ENCODE measurements at places on chromosomes 2 and 18.

GRCh38 chr2:108449410-108450130 lies 564 bp downstream of the GCC2 start:
- DNase-seq = no peak

- DNase-seq = no peak
These were observed 1077.1 kb upstream of the ZEB2 start for GRCh38 chr2:145597006-145597405.

GRCh38 chr18:38752430-38752829 lies 1186.8 kb upstream of the CELF4 start:
- DNase-seq = no peak

DNA sequence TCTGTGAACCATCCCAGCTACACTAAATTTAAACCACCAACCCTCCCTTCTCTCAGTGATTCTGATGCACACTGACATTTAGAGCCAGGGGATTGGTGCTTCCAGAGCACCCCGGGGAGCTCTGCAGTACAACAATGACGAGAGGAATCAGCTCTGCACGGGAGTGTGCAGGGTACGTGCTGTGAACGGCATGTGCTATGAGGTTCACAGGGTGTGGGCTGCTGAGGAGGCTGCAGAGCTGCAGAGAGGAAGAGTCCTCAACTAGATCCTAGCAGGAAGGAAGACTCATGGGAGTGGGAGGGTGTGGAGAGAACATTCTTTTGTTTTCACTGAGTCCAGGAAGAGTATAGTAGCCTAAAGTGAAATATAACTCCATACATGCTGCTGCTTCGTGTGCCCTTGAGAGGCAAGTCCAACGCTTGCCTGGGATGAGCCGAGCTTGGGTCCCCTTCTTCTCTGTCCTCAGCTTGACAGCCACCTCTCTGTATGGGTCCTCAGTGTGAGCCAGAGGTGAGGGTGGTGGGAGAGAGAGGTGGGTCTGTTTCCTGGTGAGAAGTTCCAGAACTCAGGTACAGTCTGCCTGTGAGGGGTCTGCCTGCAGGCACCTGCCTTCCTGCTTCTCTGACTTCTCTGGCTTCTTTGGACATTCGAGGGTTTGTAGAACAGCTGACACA lies 118.8 kb downstream of the CTIF start:
- DNase-seq = no peak

DNA sequence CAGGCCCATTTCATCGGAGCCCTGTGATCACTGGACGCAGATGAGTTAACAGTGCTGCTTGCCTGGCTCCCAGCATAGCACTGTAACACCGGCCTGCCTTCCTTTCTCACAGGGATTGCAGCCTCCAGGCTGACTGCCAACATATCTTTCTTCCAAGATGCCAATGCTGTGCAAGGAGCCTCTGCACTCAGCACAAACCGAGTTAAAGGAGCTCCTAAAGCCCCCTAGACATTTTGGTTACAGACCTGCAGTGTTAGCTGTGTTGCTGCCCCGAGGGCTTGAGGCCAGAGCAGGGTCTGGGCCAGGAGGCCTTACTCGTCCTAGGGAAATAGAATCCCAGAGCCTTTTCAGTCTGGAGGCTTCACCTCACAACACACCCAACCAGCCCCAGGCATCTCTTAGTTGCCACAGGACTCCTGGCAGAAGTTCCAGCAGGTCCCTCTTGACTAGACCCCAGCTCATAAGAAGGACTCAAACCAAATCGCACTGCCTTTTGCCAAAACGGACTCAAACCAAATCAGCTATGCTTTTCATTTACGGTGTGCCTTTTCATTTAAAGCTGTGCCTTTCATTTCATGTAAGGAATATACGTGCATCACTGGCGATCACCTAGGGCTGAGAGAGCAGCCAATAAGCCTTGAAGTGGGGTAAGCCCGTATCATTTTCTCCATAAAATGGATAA lies 58.4 kb upstream of the EML4 start:
- no peak for DNase-seq

DNA sequence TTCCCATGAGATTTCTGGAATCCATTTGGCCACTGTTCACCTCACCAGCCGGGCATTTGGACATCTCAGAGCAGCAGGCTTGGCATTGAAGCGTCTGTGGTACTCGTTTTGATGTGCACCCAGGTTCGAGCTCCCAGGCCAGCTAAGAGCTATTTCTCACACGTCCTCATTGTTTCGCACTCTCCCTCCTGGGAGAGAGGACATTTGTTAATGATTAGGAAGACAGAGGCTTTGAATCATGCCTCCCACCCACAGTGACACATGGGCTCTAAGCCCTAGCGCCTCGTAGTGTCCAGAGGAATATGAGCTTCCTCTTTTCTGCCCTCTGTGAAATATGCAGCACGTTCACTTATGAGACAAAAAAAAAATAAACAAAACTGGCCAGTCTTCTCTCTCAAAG lies 361.8 kb downstream of the RND3 start:
- DNase-seq = no peak

DNA sequence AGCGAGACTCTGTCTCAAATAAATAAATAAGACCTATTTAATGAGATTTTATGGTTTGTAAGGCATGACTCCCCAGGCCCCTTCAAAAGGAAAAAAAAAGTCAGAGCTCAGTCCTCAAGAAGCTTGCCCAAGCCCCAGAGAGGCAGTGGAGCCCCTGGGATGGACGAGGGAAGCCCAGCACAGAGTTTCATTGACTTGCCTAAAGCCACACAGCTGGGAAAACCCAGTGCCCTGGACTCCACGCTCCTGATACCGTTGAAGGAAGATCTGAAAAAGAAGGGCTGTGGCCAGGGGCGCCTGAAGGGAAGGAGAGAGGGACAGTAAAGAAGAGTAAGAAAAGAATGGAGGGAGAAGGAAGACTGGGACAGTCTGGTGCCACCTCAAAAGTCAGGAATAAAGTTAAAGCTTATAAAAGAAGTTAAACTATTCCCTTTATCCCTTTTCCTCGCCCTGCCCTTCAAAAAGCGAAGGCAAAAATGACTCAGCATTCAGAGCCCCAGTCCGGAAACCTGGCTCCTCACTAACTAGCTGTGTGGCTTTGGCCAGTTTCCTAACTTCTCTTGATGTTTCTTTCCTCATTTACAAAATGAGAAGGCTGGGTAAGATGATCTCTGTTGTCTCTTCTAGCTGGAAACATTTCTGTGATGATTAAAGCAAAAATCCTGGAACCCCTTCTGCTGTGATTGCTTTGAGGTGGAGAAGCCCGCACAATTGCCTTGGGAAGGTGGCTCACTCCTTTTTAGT lies 46.7 kb downstream of the LYPD1 start:
- DNase-seq = no peak

- DNase-seq = no peak
These were observed 259.5 kb downstream of the EPHA4 start for GRCh38 chr2:221312634-221313033.

- no peak for DNase-seq
These were observed 32.2 kb downstream of the COL5A2 start for GRCh38 chr2:189147361-189147760.
